ENCODE measurements at places on chromosomes 16 and 17.

- DNase-seq: no peak
These were observed 2.0 kb downstream of the CCDC200 start for GRCh38 chr17:43226393-43226792.

- DNase-seq: peak; percentile 100
These were observed 1.2 kb upstream of the MT2A start for GRCh38 chr16:56607109-56607618.

DNA sequence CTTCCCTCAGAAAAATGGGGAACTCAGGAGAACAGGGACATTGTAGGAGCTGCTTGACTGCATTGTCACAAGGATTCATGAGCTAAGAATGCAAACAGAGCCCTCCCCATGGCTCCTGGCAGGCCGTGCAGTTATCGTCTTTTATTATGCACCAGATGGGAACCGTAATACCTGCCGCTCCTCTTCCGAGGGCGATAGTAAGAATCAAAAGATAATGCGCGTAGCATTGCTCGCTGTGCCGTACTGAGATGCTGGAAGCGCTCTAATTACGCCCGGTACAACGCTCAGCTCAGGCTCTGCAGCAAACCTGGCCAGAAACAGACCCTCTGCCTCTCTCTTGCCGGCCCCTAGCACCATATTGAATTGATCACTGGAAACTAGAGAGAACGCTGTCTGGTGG, 87.1 kb upstream of the PLCG2 start:
- DNase-seq: no peak

- no peak for DNase-seq
These were observed 58.6 kb downstream of the WSB1 start for GRCh38 chr17:27352448-27353032.

DNA sequence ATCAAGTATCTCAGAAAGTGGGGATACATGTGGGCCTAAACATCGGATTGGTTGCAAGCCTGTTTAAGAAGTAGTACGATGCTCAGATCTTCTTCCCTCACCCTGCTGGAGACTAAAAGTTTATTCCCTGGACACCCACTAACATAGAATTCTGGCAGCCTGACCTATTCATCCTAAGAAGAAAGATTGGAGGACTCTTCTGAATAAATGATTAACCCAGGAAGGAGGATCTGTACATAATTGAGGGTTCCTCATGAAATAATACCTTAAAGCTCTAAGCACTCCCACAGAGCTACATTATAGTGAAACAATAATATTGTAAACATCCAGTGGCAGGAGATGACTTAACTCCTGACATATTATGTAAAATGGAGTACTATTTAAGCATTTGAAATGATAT, 111.7 kb downstream of the NLK start:
- DNase-seq: no peak

- DNase-seq: no peak
These were observed 24.4 kb downstream of the CACNG5 start for GRCh38 chr17:66859353-66859752.

DNA sequence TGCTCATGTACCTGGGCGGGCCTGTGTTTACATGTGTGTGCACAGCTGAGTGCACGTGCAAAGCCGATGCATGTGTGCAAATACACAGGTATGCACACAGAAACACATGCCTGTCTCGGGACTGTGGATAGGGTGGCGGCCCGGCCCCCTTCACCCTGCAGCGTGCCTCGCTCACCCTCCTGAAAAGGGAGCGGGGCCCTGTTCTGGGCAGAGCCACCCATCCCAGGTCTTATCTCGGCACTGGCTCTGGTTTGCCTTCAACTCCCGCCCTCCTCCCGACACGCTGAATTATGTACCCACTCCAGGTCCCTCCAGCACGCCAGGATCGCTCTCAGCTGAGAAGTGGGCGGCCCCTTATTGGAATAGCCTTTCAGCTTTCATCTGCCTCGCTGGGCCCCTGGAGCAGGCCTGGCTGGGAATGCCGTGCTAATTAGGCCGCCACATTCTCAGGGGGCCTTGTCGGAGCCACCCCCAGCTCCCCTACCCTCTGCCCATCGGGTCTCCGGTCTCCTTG, 77.8 kb downstream of the RTN4RL1 start:
- no peak for DNase-seq

GRCh38 chr16:825341-826061, 25.0 kb upstream of the GNG13 start:
- DNase-seq: no peak

DNA sequence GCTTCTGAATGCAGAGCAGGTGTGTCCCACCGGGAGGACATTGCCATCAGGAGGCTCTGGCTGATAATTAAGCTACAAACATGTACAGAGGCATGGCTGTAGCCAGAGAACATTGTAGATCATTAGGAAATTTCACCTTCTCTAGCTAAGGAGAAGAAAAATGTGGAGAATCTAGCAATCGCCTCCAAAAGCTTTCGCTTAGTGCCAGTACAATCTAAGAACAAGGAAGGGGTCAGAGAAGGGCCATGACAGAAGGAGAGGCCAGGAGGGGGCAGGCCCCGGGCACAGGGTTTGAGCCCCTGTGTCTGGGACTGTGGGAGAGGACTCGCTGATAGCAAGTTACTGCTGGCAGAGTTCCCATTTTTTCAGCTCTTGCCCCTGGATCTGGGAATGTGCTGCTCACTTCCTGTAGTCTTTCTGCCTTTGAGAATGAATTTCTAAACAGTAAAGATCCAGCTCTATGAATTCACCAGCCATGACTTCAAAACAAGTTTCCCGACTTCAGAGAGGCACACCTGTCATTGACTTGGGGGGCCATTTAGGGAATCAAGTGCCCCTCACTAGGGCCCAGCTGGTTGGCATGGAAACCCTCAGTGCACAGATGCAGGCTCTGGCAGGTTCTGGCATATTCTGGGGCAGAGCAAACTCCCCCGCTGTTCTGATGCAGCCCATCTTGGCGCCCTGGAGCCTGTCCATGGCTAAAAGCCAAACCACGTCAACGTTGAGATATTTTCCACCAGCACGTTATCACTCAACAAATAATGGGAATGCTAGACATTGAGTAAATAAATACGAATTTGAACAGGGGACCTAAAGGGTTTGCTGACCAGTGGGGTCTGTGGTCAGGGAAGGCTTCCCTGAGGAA, 59.5 kb upstream of the CACNG4 start:
- DNase-seq: peak; percentile 22

DNA sequence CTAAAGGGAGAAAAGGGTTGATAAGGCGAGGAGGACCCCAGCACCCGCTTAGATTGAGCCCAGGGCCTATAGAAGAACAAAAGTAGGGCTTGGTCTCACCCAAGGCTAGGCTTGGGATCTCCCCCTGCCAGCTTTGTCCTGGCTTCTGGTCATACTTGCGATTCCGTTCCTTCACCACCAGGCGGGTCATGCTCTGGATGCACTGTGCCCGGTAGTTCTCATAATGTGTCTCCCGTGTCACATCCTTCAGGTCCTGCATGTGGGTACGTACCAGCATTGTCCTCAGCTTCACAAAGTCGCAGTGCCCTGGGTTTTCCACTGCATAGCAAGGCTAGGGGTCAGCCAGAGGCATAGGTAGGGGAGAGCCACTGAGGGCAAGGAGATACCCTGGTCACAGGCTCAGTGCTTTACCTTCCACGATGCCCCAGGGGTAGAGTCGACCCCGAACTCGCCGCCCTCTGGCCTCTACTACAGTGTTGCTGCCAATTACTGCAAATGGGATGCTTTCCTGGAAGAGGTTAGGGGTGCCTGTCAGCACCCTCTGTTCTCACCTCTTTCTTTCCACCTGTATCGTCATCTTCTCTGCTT, 6.5 kb upstream of the MTMR4 start:
- no peak for DNase-seq

GRCh38 chr17:59853168-59853918, 39.4 kb downstream of the TUBD1 start:
- peak; percentile 82 for DNase-seq

- DNase-seq: no peak
These were observed 6.6 kb downstream of the CDH1 start for GRCh38 chr16:68743664-68744063.

- DNase-seq: no peak
These were observed 1.5 kb upstream of the TBCD start for GRCh38 chr17:82750241-82750908.

DNA sequence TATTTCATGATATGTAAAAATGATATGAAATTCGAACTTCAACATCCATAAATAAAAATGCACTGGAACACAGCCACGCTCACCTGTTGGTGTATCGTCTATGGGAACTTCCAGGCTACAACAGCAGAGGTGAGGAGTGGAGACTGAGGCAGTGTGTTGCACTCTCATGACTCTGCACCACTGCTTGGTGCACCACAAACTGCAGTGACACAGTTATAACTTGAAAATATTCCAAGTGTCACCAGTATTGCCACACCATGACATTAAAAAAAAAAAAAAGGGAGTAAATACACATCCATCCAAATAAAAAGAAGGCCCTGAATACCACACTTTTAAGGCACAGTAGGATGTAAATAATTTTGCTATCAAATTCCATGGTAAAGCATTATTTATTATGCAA, 34.4 kb downstream of the GNA13 start:
- DNase-seq: no peak

- DNase-seq: no peak
These were observed 5.9 kb downstream of the ADAD2 start for GRCh38 chr16:84196727-84197394.

DNA sequence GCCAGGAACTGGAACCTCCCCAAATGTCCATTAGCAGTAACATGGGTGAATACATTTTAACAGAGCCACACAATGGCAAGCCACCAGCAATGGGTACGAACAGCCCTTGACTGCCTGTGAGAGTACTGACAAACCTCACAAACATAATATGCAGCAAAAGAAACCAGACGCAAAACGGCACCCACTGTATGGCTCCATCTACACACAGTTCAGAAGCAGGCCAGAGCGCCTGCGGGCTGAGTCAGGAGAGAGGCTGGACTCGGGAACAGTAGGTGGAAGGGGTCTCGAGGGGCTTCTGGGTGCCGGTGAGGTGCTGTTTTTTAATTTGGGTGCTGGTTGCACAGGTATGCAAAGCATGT, 77.4 kb upstream of the TOB1 start:
- DNase-seq: no peak

DNA sequence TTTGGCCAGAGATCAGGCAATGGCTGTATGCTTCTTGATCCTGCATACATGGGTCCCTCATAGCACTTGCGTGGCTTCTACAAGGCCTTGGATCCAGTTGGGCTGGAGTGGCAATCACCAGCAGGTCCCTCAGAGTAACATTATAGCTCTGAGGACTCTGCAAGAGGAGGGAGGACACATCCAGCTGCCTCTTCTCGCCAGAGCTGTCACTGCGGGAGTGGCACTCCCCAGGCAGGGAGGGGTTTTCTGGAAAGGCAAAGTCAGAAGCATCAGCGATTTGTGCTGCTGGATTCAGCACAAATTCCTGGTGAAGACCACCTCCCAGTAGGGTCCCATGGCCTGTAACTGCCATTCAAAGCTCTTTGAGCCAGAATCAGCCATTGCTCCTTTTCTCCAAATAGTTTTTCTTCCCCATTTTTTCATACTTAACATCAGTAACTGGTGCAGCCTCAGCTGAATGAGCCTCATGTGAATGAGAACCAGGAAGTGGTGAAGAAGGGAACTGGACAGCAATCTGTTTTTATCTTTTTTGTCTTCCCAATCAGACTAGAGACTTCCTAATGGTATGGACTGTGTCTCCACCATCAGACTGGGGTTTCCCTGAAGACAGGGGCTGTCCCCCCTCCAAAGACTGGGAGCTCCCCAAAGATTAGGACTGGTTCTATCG, 40.6 kb upstream of the HOXB13 start:
- no peak for DNase-seq

DNA sequence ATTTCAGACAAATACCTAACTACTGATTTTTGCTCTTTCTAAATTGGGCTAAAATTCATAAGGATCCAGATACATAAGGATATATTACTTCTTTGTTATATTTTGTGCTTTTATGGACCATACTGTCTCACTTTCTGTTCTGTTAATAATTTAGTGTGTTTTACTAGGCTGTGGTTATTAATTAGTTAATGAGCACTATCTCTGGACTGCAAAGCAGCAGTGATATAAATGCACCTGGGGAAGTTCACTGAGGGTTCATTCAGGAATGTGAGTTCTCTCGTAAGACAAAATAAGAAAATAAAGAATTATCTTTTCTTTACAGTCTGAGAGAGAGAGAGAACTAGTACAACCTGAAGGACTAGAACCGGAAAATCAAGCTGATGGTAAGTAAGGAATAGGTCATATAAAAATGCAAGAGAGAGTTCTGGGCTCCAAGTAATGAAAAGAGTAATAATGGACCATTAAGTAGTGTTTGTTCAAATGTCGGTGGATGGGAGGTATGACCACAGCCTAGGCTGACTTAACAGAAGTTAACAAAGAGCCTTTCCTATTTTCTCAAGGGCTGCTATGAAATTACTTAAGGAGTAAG, 55.6 kb downstream of the IKZF3 start:
- DNase-seq: no peak

DNA sequence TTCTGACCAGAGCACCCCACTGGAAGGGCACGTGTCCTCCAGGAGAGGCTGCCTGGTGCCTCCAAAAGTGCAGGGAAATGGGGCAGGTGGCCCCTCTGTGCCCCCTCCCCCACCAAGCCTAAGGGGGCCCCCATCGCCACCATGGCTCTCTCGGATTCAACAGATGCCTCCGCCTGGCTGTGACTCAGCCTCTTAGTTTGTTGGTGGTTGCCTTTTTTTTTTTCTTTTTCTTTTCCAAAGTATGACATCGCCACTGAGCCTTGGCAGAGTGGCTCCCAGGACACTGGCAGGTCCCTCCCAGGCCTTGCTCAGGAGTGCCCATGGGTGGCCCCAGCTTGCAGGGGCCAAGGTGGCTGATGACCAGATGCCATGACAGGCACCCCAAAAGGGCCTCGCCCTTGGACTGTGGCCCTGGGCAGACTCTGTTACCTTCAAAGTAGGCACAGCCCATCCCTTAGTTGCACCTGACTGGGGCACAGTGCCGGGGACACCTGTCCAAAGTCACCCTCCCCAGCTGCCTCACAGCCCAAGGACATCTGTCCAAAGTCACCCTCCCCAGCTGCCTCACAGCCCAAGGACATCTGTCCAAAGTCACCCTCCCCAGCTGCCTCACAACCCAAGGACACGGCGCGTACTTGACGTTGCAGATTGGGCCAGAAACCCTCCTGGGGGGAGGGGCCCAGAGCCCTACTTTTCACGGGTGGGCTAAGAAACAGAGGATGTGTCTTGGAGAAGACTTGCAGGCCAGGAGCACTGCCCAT, 29.6 kb downstream of the NPTX1 start:
- no peak for DNase-seq

- DNase-seq: no peak
These were observed 7.3 kb upstream of the ALOX15 start for GRCh38 chr17:4648741-4649140.

DNA sequence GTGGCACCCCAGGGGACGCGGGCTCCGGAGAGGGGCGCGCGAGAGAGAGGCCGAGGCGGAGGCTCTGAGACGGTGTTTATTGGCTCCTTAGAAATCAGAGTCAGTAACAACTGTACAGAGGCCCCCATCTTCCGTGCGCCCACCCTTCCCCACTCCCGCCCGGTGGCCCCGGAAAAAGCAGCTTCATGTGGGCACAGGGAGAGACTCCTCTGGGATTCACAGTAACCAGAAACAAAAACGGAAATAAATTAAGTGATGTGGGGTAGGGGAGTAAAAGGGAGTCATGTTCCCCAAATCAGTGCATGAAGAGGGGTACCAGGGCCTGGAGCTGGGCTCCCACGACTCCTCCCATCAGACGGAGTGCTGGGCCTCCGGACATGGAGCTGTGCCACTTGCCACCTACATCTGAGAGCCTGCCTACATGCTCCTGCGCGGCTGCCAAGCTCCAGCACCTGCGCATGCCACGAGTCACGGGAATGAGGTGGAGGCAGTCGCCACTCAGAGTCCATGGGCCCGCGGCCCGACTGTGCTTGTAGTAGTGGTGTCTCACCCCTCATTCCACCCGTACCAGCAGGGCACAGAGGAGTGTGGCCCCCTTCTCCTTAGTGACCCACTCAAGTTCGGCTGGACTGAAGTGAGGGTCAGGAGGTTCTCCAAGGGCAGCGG, 543 bp upstream of the GPS2 start:
- no peak for DNase-seq
